ENCODE measurements at places on chromosomes 6 and 20.

- no peak for DNase-seq
Measured at GRCh38 chr6:99364026-99364425, 14.6 kb upstream of the FAXC start.

- no peak for DNase-seq
Measured at GRCh38 chr20:40763646-40764295, 74.7 kb upstream of the MAFB start.

GRCh38 chr6:106750142-106750918 lies 121.0 kb downstream of the QRSL1 start:
- no peak for DNase-seq

- no peak for DNase-seq
Measured at GRCh38 chr6:75143191-75143590, 62.7 kb downstream of the COL12A1 start.

- no peak for DNase-seq
Measured at GRCh38 chr20:5919626-5920544, 30.4 kb downstream of the TRMT6 start.

DNA sequence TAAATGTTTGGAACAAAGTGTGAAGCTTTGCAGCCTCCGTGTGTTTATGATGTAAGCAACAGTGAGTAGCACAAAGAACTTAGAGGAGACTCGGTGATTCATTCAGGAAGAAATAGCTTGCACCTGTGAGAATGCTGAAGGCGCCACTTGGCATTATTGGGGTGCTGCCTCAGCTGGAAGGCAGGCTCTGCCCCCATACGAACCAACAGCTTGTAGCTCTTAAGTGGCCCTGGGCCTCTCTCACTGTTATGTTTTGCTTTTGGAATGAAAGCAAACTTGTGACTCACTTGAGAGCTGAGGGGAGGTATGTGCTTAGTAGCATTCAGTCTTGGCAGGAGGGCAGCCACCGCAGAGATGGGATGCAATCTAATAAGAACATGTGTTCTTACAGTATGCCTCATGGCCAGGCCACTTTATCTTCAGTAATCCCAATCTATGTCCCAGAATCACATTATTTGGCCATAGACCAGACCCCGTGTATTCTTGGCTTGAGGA lies 310.7 kb downstream of the EYA4 start:
- DNase-seq, result no peak

DNA sequence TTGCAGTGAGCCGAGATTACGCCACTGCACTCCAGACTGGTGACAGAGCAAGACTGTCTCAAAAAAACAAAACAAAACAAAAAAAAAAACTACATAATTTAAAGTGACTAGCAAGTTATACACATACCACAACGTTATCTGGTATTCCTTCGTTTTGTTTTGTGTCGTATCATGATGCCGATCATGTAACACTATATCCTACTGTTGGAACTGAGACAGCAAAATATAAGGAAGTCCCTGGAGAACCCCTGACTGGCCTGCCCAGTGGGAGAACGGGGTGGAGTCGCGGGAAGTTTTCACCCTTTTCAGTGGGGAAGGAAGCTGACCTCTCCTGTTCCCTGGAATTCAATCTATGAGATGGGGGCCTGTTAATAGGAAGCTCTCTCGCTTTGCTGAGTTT lies 15.1 kb downstream of the SOX4 start:
- no peak for DNase-seq

- no peak for DNase-seq
Measured at GRCh38 chr6:89351671-89352277, 748 bp downstream of the UBE2J1 start.

All from stimulated activated CD8-positive, alpha-beta memory T cell treated with anti-CD3 and anti-CD28 coated beads, Interleukin-15, amount 100 ng/mL, for 4 hours (primary cell).